ENCODE measurements at places on chromosomes 1 and 21. TPM values are rescaled to one million over a fixed set of nuclear protein-coding genes. Genes with fewer than 3 reads are reported as not detected.

TMPRSS3 gene
- total RNA-seq: 12.5 TPM

PRAMEF8 gene
- total RNA-seq: not detected

MPL gene
- total RNA-seq: 1.00 TPM

PYHIN1 gene
- total RNA-seq: 2.1 TPM

- DNase-seq: no peak
- H3K27ac ChIP-seq: no peak overlapping the region
- H3K27me3 ChIP-seq: no peaks in the 10 kb centered on the region
Observed at GRCh38 chr21:40671716-40672115, 175.2 kb downstream of the DSCAM start.

DNA sequence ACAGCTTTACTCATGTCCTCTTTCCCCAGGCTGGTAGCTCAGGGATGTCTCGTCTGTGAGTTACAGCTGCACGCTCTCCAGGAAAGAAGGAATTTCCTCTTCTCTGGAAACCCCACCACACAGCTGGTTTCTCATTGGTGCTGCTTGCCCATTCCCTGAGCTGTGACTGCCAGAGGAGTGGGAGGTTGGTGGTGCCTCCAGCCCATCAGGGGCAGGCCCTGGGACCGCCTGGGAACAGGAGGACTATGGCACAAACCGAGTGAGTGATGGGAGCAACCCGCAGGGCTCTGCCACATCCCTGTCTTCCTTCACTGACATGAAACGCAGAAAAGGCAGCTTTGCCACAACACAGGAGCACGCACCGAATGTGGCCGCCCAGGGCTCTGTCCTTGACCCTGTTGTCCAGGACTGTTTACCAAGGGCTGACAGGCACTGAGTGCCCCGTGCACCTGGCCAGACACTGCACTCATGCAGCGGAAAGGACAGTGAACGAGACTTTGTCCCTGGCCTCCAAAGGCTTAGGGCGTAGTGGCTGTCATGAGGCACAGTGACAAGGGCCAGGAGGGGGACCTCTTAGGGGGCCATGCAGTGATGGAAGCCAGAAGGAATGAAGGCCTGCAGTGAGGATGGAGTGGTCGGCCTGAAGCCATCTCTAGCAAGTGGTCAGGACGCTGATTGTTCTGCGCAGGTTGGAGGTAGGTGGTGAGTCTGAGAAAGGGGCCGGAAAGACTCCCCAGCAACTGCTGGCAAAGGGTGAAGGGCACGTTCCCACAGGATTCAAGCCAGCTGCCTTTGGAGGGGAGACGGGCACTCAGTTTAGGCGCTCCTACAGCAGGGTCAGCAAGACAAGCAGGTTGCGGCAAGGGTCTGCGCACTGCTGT lies 1.7 kb upstream of the CCNL2 start:
- DNase-seq: no peak
- peak overlapping the region; percentile 100 for H3K4me3 ChIP-seq
- H3K27ac ChIP-seq: peak overlapping the region; percentile 94
- no peaks in the 10 kb centered on the region for H3K27me3 ChIP-seq
- H3K4me1 ChIP-seq: peaks cover 32% of the 10 kb centered on the region

GRCh38 chr1:39076127-39076798 lies 50.1 kb downstream of the NDUFS5 start:
- no peaks in the 10 kb centered on the region for H3K27me3 ChIP-seq
- H3K4me3 ChIP-seq: no peak overlapping the region
- no peaks in the 10 kb centered on the region for H3K4me1 ChIP-seq
- H3K36me3 ChIP-seq: no peaks in the 10 kb centered on the region

- no peaks in the 10 kb centered on the region for H3K27me3 ChIP-seq
- no peaks in the 10 kb centered on the region for H3K4me1 ChIP-seq
- peak; percentile 76 for DNase-seq
- H3K4me3 ChIP-seq: no peak overlapping the region
Observed at GRCh38 chr21:46021978-46022544, 40.5 kb downstream of the COL6A1 start.

- no peak overlapping the region for H3K4me3 ChIP-seq
- no peak overlapping the region for H3K27ac ChIP-seq
- no peaks in the 10 kb centered on the region for H3K36me3 ChIP-seq
Observed at GRCh38 chr1:20478057-20478635, 7.9 kb downstream of the CAMK2N1 start.

DNA sequence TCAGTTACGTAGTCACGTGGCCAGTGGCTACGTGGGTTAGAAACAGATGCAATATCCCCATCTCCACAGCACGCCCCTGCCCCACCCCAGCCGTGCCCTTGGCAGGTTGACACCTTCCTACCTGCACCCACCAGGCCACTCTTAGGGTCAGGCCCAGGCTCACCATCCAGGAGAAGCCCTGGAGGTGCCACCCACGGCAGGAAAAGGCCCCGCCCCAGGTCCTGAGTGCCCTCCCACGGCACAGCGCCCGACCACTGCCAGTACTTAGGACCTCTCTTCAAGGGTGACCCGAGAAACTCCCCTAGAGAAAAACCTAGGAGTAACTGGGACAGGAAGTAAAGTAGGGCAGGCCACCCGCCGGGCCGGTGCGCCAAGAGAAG lies 1.5 kb downstream of the C1orf35 start:
- peak overlapping the region; percentile 98 for H3K4me3 ChIP-seq

DNA sequence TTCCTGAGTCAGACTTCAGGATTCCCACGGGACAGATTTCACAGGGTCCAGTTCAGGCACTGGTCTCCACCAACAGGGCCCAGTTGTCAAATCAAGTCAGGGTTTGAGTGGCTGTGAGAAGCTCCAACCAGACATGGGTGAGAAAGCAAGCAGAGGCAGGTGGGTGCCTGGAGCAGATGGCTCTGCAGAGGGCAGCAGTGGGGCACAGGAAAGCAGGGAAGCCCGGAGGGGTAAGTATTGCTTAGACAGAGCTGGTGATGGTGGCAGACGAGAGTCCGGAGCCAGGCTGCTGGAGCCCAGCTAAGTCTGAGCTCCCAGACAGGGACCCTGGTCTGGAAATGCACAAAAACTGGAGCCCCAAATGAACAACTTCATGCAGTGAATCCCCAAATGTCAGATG lies 40.4 kb downstream of the RIMS3 start:
- H3K4me1 ChIP-seq: no peaks in the 10 kb centered on the region
- H3K4me3 ChIP-seq: no peak overlapping the region
- DNase-seq: no peak
- no peaks in the 10 kb centered on the region for H3K27me3 ChIP-seq

DNA sequence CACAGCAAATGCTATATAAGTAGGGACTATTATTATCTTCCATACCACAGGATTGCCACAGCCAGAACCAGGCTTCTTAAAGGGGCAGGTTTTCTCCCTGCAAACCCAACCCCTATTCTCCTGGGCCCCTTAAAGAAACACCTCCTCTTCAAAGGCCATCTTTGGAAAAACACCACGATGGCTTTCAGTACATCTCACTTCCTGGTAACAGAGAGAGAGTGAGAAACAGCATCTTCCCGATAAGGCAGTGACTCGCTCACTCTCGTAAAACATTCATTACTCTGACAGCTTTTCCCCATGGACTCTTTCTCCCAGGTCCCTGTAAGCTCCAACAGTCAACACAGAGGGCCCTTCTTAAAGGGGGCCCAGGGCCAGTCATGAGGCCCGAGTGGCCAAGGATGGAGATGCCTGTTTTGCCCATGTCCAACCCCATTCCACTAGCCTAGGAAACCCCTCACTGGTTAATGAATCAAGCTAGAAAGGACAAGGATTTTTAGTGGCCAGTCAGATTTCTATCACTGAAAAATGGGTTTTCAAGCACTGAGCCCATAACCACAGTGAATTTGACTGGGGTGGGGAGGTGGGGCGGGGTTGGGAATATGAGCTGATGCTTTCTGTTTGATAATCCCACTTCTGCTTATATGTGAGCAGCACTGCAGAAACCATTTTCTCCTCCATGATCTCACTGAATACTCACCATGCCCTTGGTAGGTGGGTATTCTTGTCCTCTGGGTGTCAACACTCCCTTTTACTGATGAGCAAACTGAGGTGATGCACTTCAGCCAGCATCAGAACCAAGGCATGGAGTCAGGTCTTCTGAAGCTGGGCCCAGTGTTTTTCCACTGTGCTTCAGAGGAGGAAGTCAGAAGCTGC lies 3.6 kb upstream of the NAV1 start:
- H3K27ac ChIP-seq: peak overlapping the region; percentile 16
- H3K27me3 ChIP-seq: no peaks in the 10 kb centered on the region
- H3K4me1 ChIP-seq: peaks cover 39% of the 10 kb centered on the region
- no peaks in the 10 kb centered on the region for H3K36me3 ChIP-seq
- H3K4me3 ChIP-seq: no peak overlapping the region
- no peak for DNase-seq

GRCh38 chr1:181086926-181087325 lies 1.6 kb upstream of the IER5 start:
- no peak overlapping the region for H3K4me3 ChIP-seq
- peaks cover 20% of the 10 kb centered on the region for H3K4me1 ChIP-seq

- H3K27me3 ChIP-seq: no peaks in the 10 kb centered on the region
- DNase-seq: peak; percentile 89
- peaks cover 45% of the 10 kb centered on the region for H3K4me1 ChIP-seq
- peak overlapping the region; percentile 99 for H3K27ac ChIP-seq
- H3K36me3 ChIP-seq: peaks cover 11% of the 10 kb centered on the region
- H3K4me3 ChIP-seq: peak overlapping the region; percentile 74
Observed at GRCh38 chr1:224433701-224434672, 610 bp downstream of the WDR26 start.

DNA sequence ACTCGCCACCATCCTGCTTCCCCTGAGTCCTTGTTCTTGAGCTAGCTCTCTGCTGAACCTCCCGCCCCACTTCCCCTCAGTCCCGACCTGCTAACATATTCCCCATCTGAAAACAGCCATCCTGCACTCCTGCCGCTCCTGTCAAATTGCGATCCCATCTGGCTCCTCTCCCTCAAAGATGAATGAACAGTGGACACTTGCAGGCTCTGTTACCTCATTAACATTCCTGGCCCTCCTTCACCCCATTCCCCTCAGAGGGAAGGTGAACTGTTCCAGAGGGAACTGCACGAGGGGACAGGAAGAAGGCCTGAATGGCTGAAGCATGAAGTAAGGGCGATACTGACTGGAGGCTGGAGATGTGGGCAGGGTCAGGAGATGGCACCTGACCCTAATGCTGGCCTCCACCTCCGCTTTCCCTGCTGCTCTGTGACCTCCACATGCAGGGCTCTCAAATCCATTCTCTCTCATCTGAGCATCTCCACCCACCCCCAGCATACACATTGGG lies 7.4 kb upstream of the CELSR2 start:
- peaks cover 26% of the 10 kb centered on the region for H3K36me3 ChIP-seq
- no peak overlapping the region for H3K4me3 ChIP-seq
- peaks cover 21% of the 10 kb centered on the region for H3K4me1 ChIP-seq
- no peak overlapping the region for H3K27ac ChIP-seq
- no peak for DNase-seq

DNA sequence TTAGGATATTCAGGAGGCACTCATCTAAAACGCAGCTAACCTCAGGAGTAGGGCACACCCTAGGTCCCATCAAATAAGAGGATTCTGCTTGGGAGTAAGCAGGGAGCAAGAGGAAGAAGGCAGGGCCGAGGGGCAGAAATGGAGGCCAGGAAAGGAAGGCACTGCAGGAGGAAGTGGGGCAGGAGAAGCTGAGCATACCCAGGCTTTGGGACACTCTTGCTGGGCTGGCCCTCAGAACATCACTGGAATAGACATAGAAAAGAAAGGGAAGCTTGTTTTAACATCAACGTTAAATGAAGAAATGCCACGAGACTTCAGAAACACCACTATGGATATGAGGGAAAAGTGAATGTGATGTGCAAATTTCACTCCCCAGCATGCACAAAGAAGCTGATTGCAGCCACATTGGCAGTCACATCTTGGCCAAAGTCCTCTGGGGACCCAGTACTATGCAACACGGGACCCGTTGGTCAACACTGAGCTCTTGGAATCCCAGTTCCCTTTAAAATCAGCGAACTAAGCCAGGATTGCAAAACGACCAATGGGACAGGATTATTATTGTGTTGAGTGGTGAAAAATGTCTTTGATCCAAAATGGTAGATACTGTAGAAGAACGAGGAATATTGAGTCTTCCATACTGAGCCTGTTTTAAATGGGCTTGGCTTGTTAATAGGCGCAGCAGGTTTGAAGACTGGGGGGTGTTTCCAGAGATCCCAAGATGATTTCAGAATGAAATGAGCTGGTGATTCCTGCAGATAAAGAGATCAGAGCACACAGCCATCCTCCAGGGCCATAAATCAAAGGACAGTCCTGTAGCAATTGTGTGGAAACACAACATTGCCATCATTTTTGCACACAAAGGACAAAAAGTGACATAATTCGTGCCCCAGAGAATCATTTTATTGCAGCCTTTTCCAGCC lies 152.4 kb downstream of the TOMM20 start:
- peak overlapping the region; percentile 92 for H3K27ac ChIP-seq
- H3K36me3 ChIP-seq: no peaks in the 10 kb centered on the region
- peak; percentile 73 for DNase-seq
- H3K4me1 ChIP-seq: peaks cover 73% of the 10 kb centered on the region
- H3K4me3 ChIP-seq: no peak overlapping the region

DNA sequence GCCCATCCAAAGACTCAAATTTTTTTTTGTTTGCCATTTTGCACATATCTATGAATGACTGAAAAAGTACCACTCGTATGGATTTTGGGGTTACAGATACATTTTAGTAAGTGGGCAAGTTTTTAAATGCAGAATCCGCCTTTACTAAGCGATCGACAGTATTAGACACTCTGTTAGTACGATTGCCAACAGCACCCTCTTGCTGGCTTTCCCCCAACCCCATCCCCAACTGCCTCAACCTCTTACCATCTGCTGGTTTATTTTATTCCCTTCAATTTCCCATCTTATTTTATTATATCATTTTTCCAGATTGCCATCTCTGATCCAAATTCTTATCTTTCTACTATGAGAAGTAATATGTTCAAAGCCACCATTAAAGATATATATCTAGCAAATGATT lies 244.8 kb downstream of the LRRIQ3 start:
- DNase-seq: no peak
- H3K27me3 ChIP-seq: no peaks in the 10 kb centered on the region
- no peak overlapping the region for H3K27ac ChIP-seq
- no peak overlapping the region for H3K4me3 ChIP-seq
- H3K36me3 ChIP-seq: no peaks in the 10 kb centered on the region

DNA sequence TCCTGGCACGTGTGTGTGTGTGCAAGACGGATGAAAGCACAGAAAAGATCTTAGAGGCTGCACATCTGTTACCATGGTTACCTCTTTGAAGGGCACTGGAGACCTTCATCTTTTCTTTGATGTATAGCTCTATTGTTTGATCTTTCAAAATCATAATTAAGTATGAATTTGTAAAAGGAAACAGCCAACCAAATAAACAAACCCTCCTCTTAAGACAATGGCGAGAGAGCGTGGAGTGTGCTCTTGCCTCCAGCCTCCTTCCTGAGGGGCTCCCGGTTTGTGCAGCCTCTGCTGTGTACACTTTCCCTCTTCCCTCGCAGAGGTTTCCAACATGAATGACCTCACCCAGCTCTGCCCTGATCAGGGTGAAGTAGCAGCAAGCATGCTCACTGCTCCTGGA lies 27.9 kb downstream of the CACNA1S start:
- no peak overlapping the region for H3K27ac ChIP-seq
- no peaks in the 10 kb centered on the region for H3K4me1 ChIP-seq
- no peak overlapping the region for H3K4me3 ChIP-seq
- no peaks in the 10 kb centered on the region for H3K36me3 ChIP-seq
- DNase-seq: no peak

GRCh38 chr21:17848228-17848627 lies 29.1 kb upstream of the C21orf91 start:
- no peaks in the 10 kb centered on the region for H3K36me3 ChIP-seq
- DNase-seq: no peak
- no peaks in the 10 kb centered on the region for H3K4me1 ChIP-seq

- no peaks in the 10 kb centered on the region for H3K36me3 ChIP-seq
- H3K4me3 ChIP-seq: no peak overlapping the region
- peaks cover 11% of the 10 kb centered on the region for H3K27me3 ChIP-seq
Observed at GRCh38 chr1:51341876-51342496, 11.6 kb upstream of the TTC39A start.

GRCh38 chr1:212147581-212148033 lies 112.1 kb downstream of the DTL start:
- H3K36me3 ChIP-seq: no peaks in the 10 kb centered on the region
- H3K4me3 ChIP-seq: no peak overlapping the region
- H3K27me3 ChIP-seq: no peaks in the 10 kb centered on the region

Measured in upper lobe of left lung (tissue), 6 donors.